Right lung (tissue), 10 donors: ENCODE measurements at places on chromosomes 11 and 22.

DNA sequence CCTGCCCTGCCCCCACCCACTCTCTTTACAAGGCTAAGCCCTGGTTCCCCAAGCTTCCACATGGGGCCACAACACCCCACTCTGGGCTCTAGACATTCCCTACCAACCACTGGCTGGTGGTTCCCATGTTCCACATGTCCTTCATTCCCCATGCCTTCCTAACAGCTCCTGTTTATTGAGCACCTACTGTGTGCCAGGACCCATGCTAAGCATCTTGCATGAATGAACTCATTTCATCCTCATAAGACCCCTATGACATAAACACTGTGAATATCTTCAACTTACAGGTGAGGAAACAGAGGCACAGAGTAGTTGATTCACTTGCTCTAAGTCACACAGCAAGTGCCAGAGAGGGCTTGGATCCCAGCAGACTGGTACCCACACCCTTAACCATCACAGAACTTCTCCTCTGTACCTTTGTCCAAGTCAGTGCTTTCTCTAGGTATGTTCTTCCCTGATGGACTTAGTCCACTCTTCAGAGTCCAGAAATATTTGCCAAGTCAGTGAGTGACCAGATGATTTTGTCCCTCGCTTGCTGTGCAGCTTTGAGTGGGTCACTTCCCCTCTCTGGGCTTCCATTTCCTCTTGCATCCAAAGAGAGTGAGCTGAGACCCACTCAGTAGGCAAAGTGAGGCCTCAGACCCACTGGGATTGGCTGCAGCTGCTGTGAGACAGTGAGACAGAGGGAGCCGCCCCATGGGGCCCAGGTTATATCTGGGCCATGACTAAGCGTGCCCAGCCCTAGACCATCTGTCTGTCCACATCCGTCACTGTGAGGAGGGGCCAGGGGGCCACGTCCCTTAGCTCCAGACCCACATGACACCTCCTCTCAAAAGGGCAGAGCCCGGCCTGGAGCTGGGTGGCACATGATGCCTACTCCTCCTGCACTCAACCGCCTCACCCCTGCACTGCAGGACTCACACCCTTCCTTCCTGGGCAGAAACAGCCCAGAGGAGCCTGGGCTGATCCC, 132.4 kb downstream of the MN1 start:
- DNase-seq = no peak

- DNase-seq = no peak
Observed at GRCh38 chr22:19930551-19931486, 10.8 kb upstream of the COMT start.

GRCh38 chr22:38468443-38469305, 778 bp downstream of the KDELR3 start:
- DNase-seq = no peak

- no peak for DNase-seq
Observed at GRCh38 chr22:19604711-19605268, 80.6 kb upstream of the CLDN5 start.

- DNase-seq = no peak
Observed at GRCh38 chr11:133234883-133235282, 297.4 kb downstream of the OPCML start.

GRCh38 chr11:127369356-127369755, 368.8 kb upstream of the KIRREL3 start:
- no peak for DNase-seq

GRCh38 chr11:69234740-69235710, 58.9 kb upstream of the MYEOV start:
- DNase-seq = no peak

DNA sequence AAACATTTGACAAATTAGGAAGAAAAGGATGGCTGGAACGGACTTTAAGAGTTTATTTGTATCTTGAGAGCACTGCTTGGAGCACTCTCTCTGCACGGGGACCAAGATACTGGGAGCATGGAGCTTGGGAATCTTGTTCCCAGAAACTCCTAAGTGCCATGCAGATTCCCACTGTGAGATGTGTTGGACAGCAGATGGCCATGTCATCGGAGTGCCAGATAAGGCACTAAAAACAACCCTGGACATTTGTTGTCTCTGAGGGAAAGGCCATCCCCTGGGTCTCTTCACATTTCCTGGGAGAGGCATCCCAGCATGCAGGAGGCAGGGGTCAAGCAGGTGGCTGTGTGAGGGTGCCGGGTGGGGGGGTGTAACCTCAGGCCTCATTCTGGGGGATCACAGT, 2.9 kb downstream of the KIRREL3 start:
- DNase-seq = no peak

DNA sequence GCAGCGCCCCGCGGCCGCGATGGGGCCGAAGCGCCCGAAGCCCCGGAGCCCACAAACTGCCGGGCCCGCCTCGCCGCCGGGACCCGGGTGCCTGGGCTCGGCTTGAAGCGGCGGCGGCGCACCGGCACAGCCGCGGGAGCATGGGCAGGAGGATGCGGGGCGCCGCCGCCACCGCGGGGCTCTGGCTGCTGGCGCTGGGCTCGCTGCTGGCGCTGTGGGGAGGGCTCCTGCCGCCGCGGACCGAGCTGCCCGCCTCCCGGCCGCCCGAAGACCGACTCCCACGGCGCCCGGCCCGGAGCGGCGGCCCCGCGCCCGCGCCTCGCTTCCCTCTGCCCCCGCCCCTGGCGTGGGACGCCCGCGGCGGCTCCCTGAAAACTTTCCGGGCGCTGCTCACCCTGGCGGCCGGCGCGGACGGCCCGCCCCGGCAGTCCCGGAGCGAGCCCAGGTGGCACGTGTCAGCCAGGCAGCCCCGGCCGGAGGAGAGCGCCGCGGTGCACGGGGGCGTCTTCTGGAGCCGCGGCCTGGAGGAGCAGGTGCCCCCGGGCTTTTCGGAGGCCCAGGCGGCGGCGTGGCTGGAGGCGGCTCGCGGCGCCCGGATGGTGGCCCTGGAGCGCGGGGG, 346 bp downstream of the FJX1 start:
- no peak for DNase-seq

DNA sequence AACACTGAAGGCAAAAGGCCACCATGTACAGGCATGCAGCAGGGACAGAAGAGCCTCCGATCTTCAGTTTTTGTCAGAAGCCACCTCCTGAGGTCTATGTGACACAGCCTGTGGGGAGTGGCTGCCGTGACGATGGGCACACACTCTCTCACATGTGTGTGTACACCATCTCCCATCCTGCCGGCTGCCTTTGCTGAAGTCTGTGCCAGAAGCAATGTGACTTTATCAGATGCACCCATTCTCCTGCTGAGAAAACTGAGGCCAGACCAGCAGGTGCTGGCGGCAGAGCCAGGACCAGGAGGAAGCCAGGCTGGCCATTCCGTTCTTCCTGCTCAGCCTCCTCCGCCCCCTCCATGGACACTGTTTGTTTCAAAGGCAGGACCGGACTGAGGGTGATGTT, 16.7 kb downstream of the SHANK2 start:
- no peak for DNase-seq

DNA sequence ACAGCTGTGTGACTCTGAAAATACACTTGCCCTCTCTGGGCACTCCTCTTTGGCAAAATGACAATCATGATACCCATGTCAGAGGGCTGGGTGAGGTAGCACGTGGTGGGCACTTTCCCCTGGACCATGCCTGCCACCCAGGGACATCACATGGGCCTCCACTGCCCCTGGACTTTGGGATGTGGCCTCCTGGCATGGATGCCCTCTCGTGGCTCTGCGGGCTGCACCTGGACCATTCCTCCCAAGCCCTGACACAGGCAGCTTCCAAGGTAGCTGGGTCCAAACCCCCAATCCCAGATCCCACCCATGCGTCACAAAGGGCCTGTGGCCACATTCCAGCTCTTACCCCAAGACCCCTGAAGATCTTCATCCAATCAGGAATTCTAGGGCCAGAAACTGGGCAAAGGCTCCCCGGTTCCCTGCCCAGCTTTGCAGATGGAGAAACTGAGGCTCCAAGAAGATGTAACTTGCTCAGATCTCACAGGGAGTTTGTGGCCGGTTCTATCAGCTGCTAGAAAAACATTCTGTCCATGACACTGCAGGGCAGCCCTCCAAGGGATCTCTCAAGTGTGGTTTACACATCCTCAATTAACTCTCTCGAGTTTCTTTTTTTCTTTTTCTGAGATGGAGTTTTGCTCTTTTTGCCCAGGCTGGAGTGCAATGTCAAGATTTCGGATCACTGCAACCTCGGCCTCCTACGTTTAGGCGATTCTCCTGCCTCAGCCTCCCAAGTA, 35.4 kb upstream of the CYB5R3 start:
- no peak for DNase-seq

DNA sequence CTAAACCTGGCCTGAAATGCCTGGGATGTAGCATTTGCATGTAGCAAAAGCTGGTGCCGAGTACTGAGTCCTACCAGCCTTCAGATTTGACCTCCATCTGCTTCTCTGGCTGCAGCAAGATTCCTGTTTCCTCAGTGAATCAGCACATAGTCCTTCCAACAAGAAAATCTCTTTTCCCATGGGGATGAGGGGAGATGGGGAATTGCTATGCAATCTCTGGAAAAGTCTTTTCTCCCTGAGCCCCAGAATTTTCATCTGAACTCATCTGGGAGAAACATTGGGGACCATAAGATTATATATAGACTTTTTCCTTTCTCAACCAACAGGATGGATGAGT, 32.0 kb upstream of the YWHAH start:
- no peak for DNase-seq

DNA sequence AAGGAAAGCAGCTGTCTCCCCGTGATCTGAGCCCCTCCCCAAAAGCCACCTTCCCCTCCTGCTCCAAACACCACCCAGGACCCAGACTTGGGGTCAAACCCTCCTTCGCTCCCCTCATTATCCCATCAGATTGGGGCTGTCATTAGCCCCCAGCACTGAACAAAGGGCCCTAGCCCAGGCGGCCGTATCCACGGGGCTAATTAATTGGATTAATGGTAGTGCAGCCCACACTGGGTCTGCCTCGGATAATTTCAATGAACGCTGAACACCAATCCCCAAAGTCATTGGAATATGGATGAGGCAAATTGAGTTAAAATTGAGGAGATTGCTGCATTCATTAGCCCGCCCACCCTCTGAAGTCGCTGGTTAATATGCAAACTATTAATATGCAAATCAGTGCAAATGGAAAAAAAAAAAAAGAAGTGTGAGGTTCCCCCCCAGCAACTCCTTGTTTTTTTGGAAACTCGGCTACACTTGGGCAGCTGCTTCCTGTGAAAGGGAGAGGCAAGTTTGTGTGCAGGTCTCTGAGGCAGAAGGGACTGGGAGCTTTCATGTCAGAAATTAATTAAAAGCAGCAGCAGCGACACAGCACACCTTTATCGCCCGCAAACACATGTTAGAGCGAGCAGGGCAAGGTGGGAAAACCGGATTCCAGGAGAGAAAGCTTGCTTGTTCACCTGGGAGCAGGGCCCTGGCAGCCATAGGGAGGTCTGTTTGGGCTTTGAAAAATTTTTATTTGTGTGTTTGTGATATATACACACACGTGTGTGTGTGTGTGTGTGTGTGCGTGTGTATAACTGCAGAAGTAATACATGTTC, 517.8 kb downstream of the MIAT start:
- no peak for DNase-seq

GRCh38 chr11:30420233-30420787, 97.4 kb downstream of the ARL14EP start:
- DNase-seq = no peak

- no peak for DNase-seq
Observed at GRCh38 chr11:87463486-87464102, 425.9 kb downstream of the TMEM135 start.

- DNase-seq = no peak
Observed at GRCh38 chr11:304061-304506, 3.5 kb upstream of the IFITM2 start.

GRCh38 chr11:86151174-86152005, 82.5 kb upstream of the PICALM start:
- peak; percentile 63 for DNase-seq

GRCh38 chr11:24357620-24358410, 139.0 kb upstream of the LUZP2 start:
- no peak for DNase-seq

DNA sequence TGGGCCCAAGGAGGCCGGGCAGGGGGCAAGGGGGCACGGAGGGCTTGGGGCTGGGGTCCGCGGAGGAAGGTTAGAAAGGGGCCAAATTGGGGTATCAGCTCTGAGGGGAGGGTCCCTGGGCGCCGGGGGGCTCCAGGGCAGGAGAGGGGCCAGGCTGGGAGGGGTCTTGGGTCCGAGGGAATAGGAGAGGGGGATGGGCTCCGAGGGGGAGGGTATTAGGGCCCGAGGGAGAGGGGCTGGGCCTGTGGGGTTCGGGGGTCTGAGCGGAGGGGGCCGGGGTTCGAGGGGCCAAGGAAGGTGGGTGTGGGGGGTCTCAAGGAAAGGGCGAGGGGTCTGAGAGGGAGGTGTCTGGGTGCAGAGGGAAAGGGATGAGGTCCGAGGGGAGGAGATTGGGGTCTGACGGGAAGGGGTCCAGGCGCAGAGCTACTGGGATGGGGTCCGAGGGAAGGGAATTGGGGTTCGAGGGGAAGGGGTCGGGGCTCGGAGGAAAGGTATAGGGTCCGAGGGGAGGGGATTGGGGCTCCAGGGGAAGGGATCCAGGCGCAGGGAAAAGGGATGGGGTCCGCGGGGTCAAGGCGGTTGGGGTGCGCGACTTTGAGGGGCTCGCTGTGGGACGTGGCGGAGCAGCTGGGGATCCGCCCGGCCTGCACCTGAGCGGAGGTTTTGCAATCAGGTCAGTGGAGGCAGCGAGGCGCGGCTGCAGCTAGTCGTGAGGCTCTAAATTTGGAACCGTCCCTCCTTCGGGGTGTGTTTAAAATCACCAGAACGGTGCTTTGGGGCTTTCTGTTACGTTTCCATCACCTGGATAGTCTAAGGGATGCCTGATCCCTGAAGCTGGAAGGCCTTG, 728 bp downstream of the CTTN start:
- no peak for DNase-seq

DNA sequence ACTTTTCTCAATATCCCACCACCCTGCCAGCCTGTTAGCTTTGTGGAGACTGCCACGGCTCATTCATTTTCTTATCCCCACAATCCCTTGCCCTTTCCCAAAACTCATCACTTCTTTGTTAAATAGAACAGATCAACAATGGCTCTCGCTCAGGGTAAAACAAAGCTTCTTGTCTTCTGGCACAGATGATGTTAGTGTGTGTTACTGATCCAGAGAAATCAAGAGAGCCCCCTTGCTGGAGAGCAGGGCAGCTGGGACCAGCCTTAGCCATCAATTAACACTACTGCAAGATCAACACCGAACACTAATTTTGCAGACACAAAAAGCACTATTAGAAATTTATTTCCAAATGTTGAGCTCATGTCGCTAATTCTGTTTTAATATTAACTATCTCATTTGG, 420.9 kb downstream of the TENM4 start:
- no peak for DNase-seq

- no peak for DNase-seq
Observed at GRCh38 chr11:70105755-70106571, 27.8 kb downstream of the ANO1 start.

- DNase-seq = no peak
Observed at GRCh38 chr22:17633217-17633997, 4.9 kb upstream of the ATP6V1E1 start.

DNA sequence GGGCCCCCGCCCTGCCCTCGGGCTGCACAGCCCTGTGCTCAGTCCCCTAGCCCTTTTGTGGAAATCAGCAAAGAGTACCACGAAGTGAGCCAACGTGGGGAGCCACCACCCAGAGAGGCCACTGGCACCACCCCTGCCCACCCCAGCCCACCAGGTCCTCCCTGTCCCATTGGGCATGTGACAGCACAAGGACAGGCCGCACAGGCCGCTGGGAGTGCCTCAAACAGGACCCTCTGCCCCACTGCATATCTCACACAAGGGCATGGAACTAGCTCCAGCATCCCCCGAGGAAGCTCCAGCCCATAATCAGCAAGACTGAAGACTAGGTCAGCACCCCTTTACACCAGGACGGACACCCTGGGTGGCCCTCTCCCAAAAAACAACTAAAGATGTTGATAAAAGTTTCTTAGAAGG, 29.7 kb downstream of the GNB1L start:
- DNase-seq = no peak

GRCh38 chr11:116073854-116074837, 569.9 kb upstream of the CADM1 start:
- no peak for DNase-seq
